Stimulated activated CD8-positive, alpha-beta memory T cell treated with anti-CD3 and anti-CD28 coated beads, Interleukin-4, amount 100 ng/mL, for 1 hour (primary cell): ENCODE measurements at places on chromosomes 11 and 22.

GRCh38 chr11:2328656-2329354 lies 27.0 kb downstream of the TSPAN32 start:
- no peak for DNase-seq

DNA sequence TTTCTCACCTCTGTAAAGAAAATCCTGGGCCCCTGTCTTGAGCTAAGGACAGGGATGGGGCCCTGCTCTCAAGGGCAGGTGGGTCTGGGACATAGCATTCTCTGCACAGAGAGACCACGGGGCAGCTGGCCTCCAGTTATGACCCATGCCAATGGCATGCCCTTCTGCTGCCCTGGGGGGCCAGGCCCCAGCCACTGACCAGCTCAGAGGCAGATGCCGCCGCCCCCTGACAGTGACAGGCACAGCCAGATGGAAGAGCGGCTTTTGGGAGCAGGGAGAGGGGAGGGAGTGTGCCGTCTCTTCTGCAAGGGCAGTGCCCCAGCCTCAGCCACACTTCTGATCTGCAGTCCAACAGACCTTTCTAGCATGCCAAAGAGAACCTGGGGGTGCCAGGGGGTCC lies 114.8 kb upstream of the NAV2 start:
- no peak for DNase-seq

DNA sequence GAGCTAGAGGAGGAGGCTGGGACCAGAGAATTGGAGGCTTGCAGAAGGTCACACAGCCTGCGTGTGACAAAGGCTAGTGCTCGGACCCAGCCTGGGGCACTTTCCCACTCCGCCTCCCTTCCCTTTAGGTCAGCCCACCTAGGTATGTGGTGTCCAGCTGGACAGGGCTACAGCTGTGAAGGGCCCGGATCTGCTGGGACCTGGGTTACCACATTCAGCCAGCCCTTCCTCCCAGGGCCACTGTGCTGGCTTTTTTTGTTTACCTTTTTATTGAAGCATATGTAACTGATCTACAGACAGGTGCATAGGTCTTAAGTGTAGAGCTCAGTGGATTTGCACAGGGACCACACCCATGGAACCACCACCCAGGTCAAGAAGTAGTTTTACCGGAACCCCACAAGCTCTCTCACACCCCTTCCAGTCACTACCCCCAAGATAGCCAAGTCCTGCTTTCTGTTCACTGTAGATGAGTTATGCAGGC lies 8.7 kb downstream of the CAPN5 start:
- no peak for DNase-seq

DNA sequence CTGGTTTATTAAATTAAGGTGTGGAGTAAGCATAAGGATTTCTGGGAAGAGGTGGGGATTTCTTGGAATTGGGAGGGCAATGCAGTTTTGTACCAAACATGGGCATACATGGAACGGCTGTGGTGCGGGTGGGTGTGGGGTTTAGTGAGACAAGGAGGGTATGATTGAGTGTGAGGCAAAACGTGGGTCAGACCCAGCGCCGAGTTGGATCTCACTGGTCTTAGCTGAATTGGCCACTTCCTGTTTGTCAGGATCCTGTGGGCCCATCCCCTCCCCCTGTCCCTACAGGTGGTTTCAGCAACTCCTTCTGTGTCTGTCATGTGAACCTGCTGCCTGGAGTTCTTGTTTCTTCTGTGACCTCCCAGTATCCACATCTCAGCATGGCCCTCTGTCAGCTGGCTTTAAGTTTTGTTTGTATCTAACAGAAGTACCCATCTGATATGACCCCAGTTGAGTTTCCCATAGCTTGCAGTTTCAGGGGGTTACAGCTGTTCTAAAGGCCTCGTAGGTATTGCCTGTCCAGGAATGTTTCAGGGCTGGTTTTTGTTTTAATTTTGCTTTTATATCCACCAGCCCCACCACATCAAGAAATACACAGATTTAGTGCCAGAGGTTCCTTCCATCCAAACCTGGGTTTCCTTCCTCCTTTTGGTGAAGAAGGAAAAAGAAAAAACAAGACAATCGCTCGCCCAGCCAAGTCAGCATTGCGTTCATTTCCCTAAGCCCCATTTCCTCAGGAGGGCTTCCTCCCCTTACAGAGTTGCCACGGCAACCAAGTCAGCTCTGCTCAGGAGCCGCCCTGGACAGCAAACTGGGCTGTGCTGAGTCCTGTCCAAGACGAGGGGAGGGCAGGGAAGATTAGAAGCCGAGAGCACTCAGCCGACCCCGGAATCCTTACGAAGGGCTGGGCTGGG lies 6.0 kb downstream of the APOL1 start:
- DNase-seq = no peak

DNA sequence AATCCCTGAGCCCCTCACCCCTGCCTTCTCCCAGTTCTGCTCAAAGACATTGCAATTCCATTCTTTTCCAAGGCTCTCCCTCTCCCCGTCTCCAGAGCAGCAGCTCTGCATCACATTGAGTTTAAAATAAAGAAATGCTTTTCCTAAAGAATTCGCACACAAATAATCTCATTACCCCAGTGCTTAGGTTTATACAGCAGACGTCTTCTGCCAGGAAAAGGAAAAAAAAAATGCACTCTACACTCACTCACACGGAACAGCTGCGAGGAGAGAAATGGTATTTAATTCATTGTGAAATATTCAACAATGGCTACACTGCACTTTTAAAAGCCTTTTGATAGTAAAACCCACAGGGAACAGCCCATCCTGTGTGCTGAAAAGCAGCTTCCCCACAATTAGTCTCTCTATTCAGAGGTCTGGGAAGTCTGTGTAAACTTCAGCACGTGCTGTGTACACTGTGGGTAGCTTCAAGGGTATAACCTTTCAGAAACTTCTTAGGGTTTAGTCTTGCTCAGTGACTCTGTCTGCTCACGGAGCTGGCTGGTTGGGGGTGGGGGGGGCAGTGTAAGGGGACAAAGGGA lies 42.8 kb downstream of the ETS1 start:
- no peak for DNase-seq

GRCh38 chr22:24703101-24703500 lies 71.4 kb downstream of the PIWIL3 start:
- no peak for DNase-seq

DNA sequence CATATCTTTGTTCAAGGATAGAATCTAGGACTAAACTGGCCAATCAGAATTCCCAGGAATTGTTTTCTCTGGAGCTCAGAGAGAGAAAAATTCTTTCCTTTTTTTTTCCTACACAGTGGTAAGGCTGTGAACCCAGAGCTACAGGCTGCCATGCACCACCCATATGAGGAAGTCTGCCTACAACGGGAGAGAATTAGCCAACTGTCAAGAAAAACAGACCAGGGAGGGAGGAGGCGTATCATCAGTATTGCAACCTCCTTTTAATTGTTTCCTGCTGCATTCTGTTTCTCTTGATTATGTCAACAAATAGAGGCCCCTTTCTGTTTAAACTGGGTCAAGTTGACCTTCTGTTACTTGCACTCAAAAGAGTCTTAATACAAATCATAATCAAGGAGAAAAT lies 176.5 kb upstream of the UBASH3B start:
- no peak for DNase-seq

DNA sequence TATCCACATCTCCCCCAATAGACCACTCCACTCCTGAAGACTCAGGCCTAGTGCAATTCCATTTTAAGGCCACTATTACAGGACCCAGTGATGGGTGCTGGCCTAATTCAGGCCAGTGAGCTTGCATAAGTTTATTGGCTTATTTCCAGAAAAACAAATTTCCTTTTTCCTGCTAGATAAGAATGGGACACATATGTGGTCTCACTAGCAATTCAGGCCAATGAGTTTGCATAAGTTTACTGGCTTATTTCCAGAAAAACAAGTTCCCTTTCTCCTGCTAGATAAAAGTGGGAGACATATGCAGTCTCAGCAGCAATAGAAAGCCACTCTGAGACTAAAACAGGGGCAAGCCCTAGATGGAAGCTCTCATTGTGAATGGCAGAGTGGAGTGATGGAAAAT lies 22.4 kb downstream of the ADM start:
- DNase-seq = no peak

DNA sequence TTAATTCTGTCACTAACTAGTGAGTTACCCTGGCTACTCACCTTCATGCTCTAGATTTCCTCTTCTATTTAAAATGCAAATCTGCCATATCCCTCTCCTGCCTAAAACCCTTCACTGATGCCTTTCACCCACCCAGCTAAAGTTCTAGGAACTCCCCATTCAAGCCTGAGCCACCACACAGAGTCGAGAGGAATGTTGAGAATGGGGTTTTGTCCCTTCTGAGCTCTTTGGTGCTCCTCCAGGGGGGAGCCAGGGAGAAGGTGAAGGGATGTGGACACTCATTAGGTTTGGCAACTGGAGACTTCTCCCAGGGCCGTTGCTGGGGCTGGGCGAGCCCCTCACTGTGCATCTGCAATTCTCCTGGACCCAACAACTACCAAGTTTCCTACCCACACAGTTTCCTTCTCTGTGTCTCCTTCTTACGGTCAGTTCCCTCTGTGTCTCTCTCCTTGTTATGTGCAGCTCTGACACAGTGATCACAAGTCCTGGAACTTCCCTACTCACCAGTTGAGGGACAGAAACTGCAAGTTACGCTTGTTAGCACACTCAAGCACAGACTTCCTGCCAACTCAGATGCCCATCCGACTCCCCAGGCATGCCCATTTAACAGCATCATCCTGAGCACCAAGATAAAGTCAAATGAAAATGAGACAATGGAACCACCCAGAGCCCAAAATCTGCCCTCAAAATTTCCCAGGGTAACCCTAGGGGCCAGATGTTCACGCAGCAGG lies 6.5 kb upstream of the IL10RA start:
- no peak for DNase-seq

DNA sequence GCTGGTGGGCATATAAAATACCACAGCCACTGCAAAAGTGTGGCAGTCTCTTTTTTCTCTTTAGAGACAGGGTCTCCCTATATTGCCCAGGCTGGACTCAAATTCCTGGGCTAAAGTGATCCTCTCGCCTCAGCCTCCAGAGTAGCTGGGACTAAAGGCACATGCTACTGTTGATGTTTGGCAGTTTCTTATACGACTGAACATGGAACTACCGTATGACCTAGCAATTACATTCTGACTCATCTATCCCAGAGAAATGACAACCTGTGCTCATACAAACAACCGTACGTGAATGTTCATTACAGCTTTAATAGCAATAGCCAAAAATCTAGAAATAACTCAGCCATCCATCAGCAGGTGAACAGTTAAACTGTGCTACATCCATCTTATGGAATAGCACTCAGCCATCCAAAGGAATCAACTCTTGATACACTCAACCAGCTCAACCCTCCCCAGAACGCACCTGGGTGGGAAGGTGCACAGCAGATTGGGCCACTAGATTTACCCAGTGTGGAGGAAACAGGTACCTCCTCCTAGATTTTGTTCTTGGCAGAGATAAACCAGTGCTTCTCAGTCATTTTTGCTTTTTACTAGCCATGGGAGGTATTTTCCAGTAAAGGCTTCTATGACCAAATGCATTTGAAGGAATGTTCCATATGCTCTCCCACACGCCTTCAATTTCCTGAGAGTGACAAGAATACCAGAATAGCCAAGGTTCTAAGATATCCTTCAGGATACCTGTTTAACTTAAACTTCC lies 130.5 kb downstream of the MED15 start:
- DNase-seq = no peak

DNA sequence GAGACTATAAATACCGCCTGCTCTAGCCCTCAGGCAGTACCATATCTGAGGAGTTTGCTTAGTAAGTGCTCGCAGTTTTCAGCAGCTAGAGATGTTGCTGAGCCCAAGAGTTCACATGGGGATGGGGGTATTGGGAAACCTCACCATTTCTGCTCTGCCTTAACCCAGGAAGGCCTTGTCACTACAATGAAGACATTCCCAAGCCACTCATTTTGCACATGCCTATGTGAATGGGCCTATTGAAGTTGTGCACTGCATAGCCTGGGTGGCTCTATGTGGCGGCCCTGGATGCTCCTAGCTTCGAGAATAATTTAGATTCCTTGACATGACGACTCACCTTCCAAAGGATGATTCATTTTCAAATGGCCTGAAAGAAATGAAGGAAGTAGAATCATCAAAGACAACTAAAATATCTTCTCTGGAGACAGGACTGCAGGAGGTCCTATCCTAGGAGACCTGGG lies 163.4 kb downstream of the ADAMTS15 start:
- DNase-seq = no peak

- DNase-seq = no peak
These were observed 108.8 kb upstream of the CD44 start for GRCh38 chr11:35029979-35030682.

DNA sequence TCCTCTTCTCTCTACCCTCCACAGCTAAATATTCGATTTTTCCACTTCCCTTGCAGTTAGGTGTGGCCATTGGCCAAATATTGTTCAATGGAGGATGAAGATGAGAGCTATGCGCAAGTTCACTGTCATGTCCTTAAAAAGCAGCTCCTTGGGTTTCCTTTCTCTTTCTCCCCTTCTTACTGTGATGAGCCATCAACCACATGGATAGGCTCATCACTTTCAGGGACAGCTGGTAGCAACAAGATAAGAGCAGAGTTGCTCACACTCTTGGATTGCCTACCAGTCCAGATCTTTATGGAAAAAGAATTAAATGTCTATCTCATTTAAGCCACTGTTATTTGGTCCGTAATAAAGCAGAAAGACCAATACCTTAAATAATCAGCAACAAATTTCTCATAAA lies 377.0 kb downstream of the DDX10 start:
- DNase-seq = no peak

DNA sequence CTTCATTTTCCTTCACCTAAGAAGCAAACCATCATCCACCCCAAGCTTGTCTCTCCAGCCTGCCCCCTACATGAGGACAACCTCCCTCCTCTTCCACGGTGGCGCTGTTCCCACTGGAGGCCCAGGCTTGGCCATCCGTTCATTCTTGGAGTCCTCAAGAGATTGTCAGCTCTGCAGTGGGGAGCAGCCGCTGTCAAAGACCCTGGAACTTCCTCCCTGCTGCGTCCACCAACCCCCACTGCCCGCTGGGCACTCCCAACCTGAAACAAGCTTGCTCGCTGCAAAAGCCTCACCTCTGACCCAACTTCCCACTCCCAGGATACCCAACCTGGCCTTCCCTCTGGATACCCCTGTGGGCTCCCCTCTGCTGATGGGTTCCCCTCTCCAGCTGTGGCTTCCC lies 10.4 kb upstream of the CD81 start:
- no peak for DNase-seq
